ENCODE measurements at places on chromosomes 11 and 22.

DNA sequence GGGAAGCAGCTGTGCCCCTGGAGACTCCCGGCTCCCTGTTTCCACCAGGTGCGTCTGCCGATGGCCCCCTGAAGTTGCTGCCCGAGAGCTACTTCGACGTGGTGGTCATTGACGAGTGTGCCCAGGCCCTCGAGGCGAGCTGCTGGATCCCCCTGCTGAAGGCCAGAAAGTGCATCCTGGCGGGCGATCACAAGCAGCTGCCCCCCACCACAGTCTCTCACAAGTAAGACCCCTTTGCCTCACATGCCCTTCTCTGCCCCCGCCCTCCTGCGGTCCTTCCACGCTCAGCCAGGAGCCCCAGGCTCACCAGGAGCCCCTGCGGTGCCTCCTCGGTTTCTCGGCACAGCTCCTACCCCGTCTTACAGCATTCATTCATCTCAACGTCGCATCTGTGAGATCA, 25.4 kb downstream of the IGHMBP2 start:
- DNase-seq: no peak

DNA sequence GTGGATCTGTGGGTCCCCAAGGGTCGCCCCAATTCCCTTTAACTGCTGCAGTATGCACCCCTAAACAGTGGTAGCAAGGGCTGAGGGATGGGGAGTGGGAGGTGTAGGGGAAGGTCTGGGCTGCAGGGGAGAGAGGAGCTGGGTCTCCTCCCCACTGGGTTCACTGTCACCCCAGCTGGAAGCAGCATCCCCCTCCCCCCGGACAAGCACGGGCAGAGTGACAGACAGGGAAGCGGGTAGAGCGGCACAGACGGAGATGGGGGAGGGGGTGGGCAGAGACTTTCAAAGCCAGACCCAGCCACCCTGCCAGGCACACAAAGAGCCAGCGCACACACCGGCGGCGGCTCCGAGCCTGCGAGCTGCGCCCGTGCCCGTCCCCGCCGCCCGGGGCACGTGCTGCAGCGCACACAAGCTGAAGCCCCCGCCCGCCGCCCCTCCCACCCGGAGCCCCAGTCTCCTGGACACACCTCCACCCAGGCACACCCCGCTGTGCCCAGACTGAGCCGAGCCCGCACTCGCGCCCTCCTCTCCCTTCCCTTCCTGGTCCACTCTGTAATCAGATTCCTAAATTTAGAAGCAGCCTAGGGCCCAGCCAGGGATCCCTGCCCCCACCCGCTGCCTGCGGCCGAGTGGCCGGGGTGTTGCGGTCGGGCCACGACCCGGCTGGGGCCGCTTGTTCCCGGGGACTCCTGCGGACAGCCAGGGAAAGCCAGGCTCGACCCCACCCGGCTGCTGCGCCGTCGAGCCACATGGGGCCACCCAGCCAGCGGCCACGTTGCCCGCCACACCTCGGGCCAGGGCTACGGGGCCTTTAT, 935 bp upstream of the RCOR2 start:
- peak; percentile 88 for DNase-seq

DNA sequence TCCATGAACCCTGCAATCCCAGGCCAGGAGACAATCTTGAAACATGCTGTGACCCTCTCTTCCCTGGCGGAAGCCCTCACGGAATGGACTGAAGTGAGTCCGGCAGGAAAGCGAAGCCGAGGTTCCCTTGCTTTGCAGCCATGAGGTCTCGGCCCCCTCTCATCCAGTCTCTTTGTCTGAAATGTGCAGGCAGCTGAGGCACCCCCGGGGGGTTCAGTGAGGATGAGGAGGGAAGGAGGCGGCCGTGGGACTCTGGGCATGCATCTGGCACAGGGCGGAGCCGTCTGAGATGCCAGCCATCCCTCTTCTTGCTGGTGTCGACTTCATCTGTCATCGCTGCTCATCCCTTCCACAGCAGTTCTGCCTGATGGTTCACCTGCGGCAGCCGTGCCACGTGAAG, 1485.7 kb downstream of the BRD1 start:
- DNase-seq: no peak

- DNase-seq: no peak
These were observed 18.4 kb upstream of the LRRC55 start for GRCh38 chr11:57163160-57163868.

DNA sequence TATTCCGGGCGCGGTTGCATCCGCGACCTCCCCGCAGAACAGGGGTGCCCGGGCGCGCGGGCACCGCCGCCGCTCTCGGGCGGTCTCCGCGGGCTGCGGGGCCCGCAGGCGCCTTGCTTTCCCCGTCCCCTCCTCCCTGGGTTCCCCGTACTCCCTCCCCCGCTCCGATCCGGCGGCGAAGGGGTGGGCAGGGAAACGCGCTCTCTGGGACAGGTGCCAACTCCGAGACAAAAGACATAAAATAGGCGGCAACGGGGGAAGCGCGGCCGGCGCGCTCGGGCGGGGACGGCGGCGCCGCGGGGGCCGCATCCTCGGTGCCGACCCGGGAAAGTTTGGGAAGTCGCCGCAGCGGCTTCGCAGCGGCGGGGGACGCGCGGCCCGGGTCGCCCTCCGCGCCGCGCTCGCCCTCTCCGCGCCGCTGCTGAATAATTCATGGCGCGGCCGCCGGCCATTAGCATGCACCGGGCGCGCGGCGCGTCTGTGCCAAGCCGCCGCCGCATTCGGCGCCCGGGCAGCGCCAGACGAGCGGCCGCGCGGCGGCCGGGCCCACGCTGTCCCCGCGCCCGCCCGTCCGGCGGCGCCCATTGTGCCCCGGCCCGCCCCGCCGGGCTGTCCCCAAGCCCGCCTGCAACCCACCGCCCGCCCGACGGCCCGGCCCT, 78.7 kb upstream of the PPARA start:
- DNase-seq: peak; percentile 93

DNA sequence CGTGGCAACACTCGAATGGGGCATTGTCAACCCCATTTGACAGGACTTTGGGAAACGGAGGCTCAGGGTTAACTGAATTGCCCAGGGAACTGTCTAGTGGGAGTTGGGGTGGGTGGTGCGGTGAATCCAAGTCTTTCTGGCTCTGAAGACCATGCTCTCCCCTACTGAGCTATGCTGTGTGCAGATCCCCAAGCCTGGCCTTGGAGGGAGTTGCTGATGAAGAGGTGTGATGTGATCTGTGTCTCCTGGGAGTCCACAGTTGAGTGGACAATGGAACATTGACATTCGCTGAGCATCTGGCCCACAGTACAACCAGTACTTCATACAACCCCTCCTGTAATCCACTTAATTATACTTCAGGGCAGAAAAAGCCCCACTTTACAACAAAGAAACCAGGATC, 172.2 kb downstream of the ST3GAL4 start:
- no peak for DNase-seq

DNA sequence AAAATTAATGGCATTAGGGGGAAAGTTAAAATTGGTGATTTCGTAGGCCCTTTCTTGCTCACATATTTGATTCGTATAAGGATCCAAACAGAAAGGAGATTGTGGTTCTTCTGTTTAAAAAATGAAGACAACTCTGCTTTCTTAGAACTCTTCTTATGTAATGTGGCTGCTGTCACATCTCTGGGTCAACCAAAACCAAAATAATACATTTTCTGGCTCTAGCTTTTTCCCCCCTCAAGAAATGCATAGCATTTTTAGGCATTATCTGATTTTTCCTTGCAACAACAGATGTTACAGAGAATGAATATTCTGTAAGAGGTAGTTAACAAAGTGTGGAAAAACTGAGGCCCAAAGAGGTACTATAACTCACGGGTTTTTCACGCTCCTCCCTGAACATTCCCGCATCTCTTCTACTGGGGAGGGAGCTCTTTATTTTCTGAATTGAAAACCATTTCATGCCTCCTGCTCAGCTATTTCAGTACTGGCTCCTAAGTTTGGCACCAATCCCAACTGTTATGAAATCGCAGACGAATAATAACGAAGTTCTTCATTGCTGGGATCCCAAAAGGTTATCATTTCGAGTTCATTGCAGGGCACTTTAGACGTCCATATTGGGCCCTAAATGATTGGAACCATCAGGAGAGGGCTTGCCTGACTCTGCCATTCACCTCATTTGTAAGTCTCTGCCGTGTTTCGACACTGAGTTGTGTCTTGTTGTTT, 17.1 kb downstream of the GRAP2 start:
- no peak for DNase-seq

GRCh38 chr11:57881647-57882046, 120.0 kb downstream of the CTNND1 start:
- no peak for DNase-seq
